ENCODE measurements at places on chromosomes 3 and 15. TPM values are rescaled to one million over a fixed set of nuclear protein-coding genes. Genes with fewer than 3 reads are reported as not detected.
A peak's percentile ranks its signal among the peaks of the same experiment; 100 is the strongest.

DNA sequence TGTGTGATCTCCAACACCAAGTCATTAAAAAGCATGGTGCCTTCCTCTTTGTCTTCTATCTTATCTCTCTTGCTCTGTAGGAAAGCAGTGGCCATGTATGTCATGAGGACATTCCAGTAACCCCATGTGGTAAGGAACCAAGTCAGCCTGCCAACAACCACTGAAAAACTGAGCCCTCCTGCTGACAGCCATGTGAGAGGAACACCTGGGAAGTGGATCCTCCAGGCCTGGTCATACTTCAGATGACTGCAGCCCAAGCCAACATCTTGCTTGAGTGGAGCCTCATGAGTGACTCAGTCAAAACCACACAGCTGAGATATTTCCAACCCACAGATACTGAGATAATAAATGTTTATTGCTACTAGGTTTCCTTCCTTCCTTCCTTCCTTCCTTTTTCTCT lies 597.3 kb downstream of the ZIC1 start:
- no peak for DNase-seq

DNA sequence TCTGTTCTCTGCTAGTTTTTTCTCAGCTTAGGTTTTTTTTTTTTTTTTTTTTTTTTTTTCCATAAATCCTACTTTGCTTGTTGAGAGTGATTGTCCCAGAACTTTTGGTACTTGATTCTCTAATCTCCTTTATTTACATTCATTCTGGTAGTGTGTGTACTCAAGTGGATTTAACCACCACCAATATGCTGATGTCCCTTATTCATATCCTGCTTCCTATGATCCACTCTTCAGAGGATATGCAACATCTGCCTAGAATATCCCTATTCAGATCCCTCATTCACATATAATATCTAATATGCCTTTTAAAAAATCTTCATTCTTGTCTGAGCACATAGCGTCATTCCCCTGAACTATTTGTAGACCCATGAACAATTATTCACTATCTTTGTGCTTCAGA lies 342.9 kb downstream of the VGLL3 start:
- no peak for DNase-seq

GRCh38 chr3:47133641-47134040 lies 30.3 kb downstream of the SETD2 start:
- no peak for DNase-seq

GRCh38 chr15:58213587-58214338 lies 75.6 kb downstream of the AQP9 start:
- peak; percentile 72 for DNase-seq

DNA sequence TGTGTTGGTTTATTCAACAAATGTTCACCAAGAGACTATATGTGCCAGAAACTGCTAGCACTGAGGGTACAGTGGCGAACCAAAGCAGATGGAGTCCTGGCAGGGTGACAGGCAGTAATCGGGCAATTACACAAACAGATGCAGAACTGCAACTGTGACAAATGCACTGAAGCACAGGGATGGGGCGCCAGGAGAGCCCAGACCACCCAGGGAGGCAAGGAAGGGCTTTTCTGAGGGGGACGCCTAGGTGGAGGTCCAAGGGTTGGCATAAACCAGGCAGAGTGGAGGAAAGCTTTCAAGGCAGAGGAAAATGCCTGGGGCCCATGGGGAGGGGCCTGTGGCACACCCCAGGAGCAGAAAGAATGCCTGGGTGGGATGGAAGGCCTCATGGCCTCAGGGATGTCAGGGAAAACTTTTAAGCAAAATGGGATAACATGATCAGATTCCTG lies 5.5 kb downstream of the DIS3L start:
- peak; percentile 70 for DNase-seq

- DNase-seq = peak; percentile 36
Measured at GRCh38 chr15:70121624-70122302, 24.0 kb upstream of the TLE3 start.

- DNase-seq = no peak
Measured at GRCh38 chr3:111143-112069, 85.2 kb upstream of the CHL1 start.

GRCh38 chr3:127173516-127174166 lies 19.3 kb upstream of the PRR23E start:
- DNase-seq = no peak

- no peak for DNase-seq
Measured at GRCh38 chr3:193342551-193342950, 36.0 kb downstream of the ATP13A5 start.

- DNase-seq = no peak
Measured at GRCh38 chr3:31620656-31621055, 87.9 kb downstream of the STT3B start.

GRCh38 chr3:37026851-37027250 lies 33.5 kb downstream of the MLH1 start:
- no peak for DNase-seq

DNA sequence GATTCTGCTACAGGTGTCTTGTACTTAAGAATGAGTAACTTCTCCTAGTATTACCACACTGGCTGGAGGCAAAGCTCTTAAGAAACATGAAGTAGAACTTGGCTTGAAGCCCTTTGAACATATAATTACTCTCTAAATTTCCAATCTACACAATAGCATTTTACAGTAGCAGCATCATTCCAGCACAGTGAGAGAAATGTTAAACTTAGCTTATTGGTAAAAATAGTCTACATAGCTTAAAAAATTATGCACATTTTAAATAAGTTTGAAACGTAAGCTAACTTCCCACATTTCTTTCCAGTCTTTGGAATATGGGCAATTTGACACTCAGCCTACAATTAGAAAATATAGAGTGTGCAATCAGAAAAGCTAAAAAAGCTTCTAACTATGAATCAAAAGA lies 32.8 kb upstream of the TOP2B start:
- peak; percentile 1 for DNase-seq

- DNase-seq = no peak
Measured at GRCh38 chr3:17300441-17300840, 415.7 kb downstream of the PLCL2 start.

GRCh38 chr3:110736332-110736731 lies 335.3 kb upstream of the NECTIN3 start:
- DNase-seq = no peak

DNA sequence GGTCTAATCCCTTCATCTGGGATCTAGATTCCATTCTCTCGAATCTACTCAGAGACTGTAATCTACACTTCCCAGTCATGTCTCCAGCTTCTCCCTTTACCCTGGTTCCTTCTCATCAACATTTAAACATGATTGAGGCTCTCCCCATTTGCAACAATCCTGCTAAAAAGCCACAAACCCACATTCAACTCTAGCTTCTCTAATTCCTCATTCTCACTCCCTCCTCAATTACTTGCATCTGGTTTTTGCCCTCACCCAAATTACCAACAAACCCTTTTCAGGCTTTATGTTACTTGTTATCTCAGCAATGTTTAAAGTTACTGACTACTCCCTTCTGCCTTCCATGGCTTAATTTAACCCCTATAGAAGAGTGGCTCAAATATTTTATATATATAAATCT lies 11.5 kb downstream of the ETFA start:
- DNase-seq = no peak

GRCh38 chr3:162367429-162368260 lies 871.0 kb downstream of the OTOL1 start:
- no peak for DNase-seq

GRCh38 chr15:76330080-76330680 lies 6.4 kb upstream of the ISL2 start:
- DNase-seq = no peak

DNA sequence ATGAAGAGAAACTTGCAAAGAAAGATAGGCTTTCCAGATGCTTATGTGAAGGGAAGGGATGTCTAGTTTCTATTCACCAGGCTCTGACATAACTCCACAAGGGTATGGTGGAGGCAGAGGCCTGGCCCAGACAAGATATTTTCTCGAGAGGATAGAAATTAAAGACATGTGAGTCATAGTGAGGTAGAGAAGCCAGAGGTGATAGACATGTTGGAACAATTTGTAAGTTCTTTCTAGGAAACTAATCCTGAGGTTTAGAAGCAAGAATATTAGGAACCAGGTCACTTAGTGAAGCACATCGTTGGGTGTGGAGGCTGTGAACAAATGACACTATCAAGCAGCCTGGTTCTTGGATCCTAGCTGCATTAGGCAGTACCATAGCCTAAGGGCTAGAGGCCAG lies 176.9 kb downstream of the BBX start:
- DNase-seq = no peak

- no peak for DNase-seq
Measured at GRCh38 chr3:51964521-51964920, 2.7 kb downstream of the PCBP4 start.

- DNase-seq = no peak
Measured at GRCh38 chr15:31788104-31788503, 242.2 kb upstream of the CHRNA7 start.

Gene GOLGA8R
- polyA plus RNA-seq = 9.7 TPM

Gene CLPX
- polyA plus RNA-seq = 67.9 TPM

Gene CHST13
- polyA plus RNA-seq = not detected

Gene TEX9
- polyA plus RNA-seq = 22.2 TPM

Gene RARRES1
- polyA plus RNA-seq = 79.8 TPM

Gene CCR9
- 0.10 TPM for polyA plus RNA-seq

Gene GRM2
- 1.3 TPM for polyA plus RNA-seq

Gene ALS2CL
- 13.1 TPM for polyA plus RNA-seq

Gene TMEM212
- 3.1 TPM for polyA plus RNA-seq

Gene GOLGA8H
- polyA plus RNA-seq = 2.4 TPM

Measured in right lung (tissue), 10 donors.